ENCODE measurements at places on chromosomes 5 and 9.

DNA sequence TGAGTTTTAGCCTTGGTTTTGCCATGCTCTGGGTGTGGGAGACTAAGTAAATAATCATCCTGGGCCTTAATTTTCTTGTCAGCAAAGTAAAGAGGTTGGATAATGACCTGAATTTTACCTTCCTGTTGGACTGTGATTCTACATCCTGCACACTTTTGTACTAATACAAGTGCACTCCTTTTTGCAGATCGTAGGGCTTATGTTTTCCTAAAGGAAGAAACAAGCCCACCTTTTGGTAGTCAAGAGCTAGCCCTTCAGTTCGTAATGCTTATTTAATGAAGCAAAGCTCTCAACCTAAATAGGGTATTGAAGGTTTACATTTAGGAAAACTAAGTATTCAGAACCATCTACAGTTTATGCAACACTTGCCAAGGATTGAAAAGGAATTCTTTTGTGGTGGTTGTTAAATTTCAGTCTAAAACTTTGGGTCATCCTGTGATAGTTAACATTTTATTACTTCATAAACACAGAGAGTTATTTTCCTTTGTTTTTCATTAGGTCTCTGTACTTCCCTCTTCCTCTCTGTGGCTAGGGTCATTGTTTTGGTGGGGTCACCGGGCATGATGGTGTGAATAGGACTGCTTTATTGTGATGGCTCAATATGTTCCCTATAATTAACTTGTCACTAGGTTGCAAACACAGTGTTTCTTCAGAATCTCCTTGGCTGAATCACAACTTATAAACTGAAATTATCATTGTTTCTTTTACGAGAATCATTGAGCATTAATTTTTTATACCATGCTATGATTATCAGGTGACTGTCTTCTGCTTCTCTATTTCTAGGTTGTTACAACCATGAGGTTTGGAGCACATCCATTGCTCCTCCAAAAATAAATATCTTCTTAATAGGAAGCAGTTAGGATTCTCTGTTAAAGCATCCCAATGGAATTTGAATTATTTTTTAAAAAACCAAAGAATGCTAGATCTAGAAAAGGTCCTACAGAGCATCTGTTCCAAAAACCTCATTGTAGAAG lies 28.5 kb downstream of the SPINK5 start:
- no peak for DNase-seq

GRCh38 chr5:80125022-80125961 lies 90.1 kb downstream of the THBS4 start:
- no peak for DNase-seq

DNA sequence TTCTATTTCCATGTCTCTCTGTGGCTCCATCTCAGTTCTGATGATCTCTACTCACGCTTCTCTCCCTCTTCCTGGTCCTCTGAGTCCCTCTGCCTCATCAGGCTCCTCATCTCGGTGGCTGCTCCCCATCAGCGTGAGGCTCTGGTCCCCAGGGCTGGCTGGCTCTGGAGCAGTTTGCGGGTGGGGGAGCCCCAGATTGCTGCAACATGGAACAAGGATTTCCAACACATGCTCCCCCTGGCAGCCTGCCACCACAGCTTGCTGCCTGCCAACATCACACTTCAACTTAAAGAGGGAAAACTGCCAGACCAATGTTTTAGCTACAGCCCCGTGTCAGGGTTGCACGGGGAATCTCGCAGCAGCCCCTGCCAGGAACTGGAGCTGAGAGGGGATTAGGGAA lies 77.2 kb upstream of the NEK6 start:
- DNase-seq: peak; percentile 22

DNA sequence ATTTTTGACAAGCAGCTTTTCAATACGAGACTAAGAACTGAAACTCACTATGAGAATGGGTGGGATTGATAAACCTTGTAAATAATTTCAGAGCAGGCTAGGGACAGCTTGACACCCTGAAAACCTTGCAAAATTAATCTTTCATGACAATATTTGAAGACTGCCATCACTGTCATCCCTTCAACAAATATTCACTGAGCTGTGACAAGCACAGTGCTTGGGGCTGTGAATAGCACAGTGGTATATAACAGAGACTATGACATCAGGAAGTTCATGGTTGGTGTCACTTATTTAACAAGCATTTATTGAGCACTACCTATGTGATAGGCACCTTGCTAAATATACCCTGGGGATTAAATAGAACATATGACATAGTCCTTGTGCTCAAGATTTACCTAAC lies 741.0 kb upstream of the RIOK2 start:
- DNase-seq: no peak

- no peak for DNase-seq
Observed at GRCh38 chr5:143585970-143586369, 182.5 kb upstream of the NR3C1 start.

GRCh38 chr5:133026664-133027153 lies 360 bp upstream of the ZCCHC10 start:
- DNase-seq: no peak

DNA sequence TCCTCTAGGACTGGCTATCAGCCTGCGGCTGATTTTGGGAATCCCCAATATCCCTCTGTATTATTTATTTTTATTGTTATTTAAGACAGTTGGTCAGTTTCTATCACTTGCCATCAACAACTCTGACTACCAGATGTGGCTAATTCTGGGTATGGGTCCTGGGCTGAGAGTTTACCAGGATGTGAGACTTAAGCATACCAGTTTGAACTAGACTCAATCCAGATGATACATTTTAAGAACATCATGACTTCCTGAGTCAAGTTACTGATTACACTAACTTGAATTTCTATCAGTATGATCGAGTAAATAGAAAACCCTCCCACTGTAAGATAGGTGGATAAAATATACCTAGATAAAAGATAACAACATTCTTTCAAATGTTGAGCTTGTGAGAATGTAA lies 634.0 kb downstream of the MAT2B start:
- DNase-seq: no peak

GRCh38 chr5:126987271-126987899 lies 43.0 kb downstream of the MARCHF3 start:
- DNase-seq: no peak

DNA sequence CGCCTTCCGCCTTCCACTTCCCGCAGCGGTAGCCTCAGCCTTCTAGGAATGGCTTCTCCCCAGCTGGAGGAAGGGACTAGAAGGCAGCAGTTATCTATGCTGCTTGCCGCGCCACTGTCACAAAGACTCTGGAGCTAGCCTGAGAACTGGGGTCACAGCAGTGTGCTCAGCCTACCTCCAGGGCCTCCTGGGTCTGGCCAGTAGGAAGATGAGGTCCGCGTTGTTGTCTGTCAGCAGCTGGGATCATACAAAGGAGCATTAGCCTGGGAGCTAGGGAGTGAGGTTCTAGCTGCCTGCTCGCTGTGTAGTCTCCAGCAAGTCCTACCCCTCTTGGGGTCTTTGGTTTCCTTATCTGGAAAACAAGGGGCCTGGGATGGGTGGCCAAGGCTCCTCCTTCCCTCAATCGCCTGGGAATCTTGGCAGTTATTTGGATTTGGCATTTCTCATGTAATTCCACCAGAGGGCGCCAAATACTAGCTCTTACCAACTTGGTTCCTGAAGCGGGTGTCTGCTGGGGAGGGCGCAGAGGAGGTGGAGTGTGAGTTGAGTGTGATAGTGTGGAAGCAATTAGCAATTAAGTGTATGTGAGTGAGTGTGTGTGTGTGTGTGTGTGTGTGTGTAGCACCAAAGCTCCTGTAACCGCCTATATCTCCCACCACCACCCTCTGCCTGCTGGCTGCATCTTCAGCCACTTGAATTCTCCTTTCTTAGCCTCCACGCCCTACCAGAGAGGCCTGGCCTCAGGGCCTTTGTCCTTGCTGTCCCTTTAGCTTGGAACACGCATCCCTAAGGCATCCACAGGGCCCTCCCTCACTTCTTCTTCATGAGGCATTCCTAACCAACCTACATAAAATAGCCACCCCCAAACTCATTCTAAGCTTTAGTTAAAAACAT lies 97.1 kb downstream of the ENTREP1 start:
- DNase-seq: peak; percentile 55

DNA sequence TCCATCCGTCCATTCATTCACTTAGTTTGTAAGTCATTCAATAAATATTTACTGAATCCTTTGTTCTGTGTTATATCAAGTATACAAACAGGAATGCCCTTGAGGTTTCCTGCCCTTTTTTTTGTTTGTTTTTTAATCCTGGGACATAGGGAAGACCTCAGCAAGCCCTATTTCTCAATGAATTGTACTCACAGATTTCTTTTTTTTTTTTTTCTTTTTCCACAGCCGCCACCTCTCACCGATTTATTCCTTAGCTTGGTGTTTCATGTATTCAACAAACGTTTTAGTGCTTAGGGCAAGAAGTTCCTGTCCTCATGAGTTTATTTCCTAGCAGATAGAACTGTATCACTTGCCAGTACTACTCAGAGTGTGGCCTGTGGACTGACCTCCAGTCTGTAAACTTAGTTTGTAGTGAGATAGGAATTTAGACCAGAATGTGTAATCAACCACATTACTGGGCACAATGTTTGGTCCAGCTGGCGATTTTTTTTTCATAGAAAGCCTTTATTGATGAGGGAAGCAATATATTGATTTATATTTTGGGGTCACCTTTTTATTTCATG lies 35.4 kb upstream of the C5orf47 start:
- no peak for DNase-seq

DNA sequence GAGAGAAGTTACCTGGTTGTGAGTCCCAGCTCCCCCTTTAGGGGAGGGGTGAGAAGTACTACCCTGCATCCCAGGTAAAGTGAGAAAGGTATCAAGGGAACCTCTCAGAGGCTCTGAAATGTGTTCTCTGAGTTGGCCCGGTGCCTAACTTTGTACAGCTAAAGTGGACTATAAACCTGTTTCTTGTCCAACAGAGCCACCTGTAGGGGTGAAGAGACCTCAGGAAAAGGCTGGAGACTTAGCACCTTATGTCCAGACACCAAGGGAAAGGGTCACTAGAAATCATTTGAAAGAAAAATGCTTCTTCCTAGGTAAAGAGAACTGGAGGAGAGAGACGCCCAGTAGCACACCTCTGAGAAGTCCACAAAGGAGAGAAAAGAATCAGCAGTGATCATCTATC lies 108.3 kb upstream of the KIF2A start:
- no peak for DNase-seq

GRCh38 chr9:110048976-110049698 lies 158.8 kb downstream of the C9orf152 start:
- no peak for DNase-seq

GRCh38 chr5:151082282-151082902 lies 1.6 kb upstream of the TNIP1 start:
- peak; percentile 73 for DNase-seq

GRCh38 chr9:21967702-21968101 lies 26.5 kb downstream of the CDKN2A start:
- DNase-seq: no peak

DNA sequence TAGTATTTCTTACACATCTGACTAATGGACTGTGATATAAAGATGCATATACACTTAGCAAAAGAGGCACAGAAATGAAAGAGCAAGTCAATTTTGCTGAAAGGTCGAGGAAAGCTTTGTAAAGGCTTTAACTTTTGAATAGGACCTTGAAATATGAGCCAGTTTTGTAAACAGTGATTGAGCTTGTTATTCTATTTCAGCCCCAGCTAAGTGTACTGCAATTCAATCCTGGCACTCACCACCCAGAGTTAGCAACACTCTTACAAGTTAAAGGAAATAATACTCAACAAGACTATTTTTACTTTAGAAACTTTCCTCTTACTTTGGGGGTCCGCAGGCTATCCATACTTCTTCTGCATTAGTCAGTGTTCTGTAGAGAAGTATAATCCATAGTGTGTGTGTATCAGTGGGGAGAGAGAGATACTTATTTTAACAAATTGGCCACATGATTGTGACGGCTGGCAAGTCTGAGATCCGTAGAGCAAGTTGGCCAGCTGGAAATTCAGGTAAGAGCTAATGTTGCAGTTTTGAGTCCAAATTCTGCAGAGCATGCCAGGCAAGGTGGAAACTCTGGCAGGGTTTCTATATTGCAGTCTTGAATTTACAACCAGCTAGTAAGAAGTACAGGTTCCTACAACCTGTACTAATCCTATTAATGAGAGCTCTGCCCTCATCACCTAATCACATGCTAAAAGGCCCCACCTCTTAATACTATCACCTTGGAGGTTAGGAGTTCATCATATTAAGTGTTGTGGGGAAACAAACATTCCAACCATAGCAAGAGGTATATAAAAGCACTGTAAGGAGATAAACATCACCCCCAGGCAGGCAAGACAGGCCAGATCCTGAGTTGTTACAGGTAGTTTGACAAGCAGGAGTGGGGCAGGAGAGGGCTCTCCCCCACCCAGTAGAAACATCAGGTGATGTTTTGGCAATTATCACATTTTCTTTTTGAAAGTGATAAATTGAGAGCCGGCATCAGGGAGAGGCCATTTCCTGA lies 33.6 kb downstream of the IL7R start:
- DNase-seq: no peak

DNA sequence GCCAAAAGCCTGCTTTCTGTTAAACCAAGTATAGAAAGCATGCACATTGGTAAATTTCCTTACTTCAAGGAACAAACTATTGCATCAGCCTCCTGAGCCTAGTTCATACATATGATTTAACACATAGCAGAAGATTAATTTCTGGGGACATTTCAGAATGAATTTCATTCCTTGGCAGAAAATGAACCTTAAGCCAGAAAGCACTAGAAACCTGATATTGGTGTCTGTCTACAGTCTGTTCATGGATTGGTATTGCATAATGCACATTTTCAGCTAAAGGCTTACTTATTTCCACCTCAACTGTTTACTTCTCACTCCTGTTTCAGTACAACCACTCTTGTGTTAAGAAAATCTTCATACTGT lies 1471.8 kb upstream of the NUDT12 start:
- DNase-seq: no peak

GRCh38 chr9:137738703-137739102 lies 119.9 kb downstream of the EHMT1 start:
- no peak for DNase-seq

DNA sequence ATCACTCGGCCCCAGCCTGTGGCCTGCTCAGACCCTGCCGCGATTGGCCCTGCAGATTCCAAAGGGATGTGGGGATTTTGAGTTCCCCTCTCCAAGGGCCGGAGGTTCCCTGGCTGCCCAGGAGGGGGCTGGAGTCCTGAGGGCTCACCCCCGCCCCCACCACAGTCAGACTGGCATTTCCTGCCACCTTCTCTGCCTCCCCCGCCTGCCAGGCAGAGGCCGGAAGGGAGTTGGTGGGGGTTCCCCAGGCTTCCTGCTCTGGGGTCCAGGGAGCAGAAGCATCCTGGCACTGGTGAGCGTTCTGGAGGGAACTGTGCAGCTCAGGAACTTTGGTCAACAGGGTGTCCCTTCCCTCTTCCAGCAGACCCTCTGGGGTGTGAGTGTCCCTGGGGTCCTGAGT lies 70.6 kb downstream of the RXRA start:
- DNase-seq: no peak

GRCh38 chr9:105148328-105149006 lies 96.0 kb upstream of the SLC44A1 start:
- no peak for DNase-seq

DNA sequence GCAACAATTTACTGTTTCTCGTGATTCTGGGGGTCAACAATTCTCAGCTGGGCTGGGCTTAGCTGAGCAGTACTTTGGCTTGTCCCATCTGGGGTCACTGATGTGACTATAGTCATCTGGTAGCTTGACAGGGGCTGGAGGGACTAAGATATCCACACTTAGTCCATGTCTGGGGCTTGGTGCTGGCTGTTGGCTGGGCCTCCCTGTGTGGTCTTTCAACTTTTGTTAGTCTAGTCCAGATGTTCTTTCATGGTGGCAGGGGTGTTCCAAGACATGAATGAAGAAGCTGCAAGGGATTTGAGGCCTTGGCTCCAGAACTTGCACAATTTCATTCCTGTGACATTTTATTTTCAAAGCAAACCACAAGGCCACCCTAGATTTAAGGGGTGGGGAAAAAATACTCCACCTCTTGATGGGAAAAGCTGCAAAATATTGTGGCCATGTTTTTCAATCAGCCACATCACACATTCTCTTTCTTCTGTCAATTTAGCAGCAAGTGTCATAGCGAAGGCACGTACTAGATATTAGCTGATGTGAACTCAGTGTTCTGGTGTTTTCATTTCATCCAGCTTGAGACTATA lies 59.2 kb downstream of the TSSK1B start:
- DNase-seq: no peak

Data from transverse colon (tissue), 4 donors.